ENCODE measurements at places on chromosomes 16 and 17. TPM values are rescaled to one million over a fixed set of nuclear protein-coding genes. Genes with fewer than 3 reads are reported as not detected.

The HOXB3 gene
- 5.4 TPM for total RNA-seq

The ASGR1 gene
- total RNA-seq, result 0.67 TPM

The CTRB1 gene
- total RNA-seq, result not detected

The HOXB5 gene
- total RNA-seq, result not detected

The CNTD1 gene
- 0.24 TPM for total RNA-seq

The YPEL2 gene
- total RNA-seq, result 11.6 TPM

The DHX40 gene
- 44.8 TPM for total RNA-seq

The KRT15 gene
- total RNA-seq, result not detected

The KRTAP4-5 gene
- total RNA-seq, result not detected

The GNGT2 gene
- total RNA-seq, result 23.1 TPM

The SHISA6 gene
- not detected for total RNA-seq

The GTF3C1 gene
- 56.1 TPM for total RNA-seq

The PRSS33 gene
- total RNA-seq, result not detected

The KRT32 gene
- total RNA-seq, result not detected

The MYH1 gene
- not detected for total RNA-seq

The PIRT gene
- not detected for total RNA-seq

The RMI2 gene
- 31.6 TPM for total RNA-seq

The KRTAP4-6 gene
- not detected for total RNA-seq

The NPIPB13 gene
- 16.1 TPM for total RNA-seq

The CDR2L gene
- 0.56 TPM for total RNA-seq

The CHD9NB gene
- total RNA-seq, result 1.4 TPM

The MYL11 gene
- total RNA-seq, result not detected

The NOXO1 gene
- not detected for total RNA-seq

The SCIMP gene
- not detected for total RNA-seq

The ZPBP2 gene
- total RNA-seq, result 0.67 TPM

The KRTAP2-3 gene
- total RNA-seq, result not detected

The C17orf100 gene
- total RNA-seq, result 3.0 TPM

The CCDC102A gene
- 21.2 TPM for total RNA-seq

The FAM117A gene
- 25.8 TPM for total RNA-seq

The GCGR gene
- total RNA-seq, result 0.26 TPM

The CD300A gene
- 3.0 TPM for total RNA-seq

The KRT17 gene
- 0.58 TPM for total RNA-seq

The ABCC11 gene
- 0.24 TPM for total RNA-seq

The NDEL1 gene
- total RNA-seq, result 74.1 TPM

The GALR2 gene
- total RNA-seq, result 7.5 TPM

The ZG16 gene
- not detected for total RNA-seq

The ABI3 gene
- 23.5 TPM for total RNA-seq

The SPNS2 gene
- total RNA-seq, result 0.45 TPM

The ARL17A gene
- 38.6 TPM for total RNA-seq

The HSD17B2 gene
- total RNA-seq, result not detected

The MRM1 gene
- total RNA-seq, result 11.3 TPM

The SMPD3 gene
- total RNA-seq, result 0.19 TPM

The TBC1D3C gene
- total RNA-seq, result not detected

The KIAA0753 gene
- 24.2 TPM for total RNA-seq

The KRT31 gene
- total RNA-seq, result not detected

The HOXB8 gene
- not detected for total RNA-seq

The PMM2 gene
- total RNA-seq, result 59.1 TPM

The SLC38A7 gene
- total RNA-seq, result 9.0 TPM

The HIC1 gene
- total RNA-seq, result 24.4 TPM

The STX1B gene
- 0.95 TPM for total RNA-seq

The SHISA9 gene
- 0.24 TPM for total RNA-seq

The SPN gene
- total RNA-seq, result 137 TPM

The FZD2 gene
- total RNA-seq, result not detected

The GDPD1 gene
- total RNA-seq, result 2.6 TPM

The MYOCD gene
- total RNA-seq, result not detected

The WFDC1 gene
- total RNA-seq, result 0.90 TPM

The KRTAP4-4 gene
- not detected for total RNA-seq

The PDE6G gene
- 0.89 TPM for total RNA-seq
